Fibroblast of villous mesenchyme (primary cell): ENCODE measurements at places on chromosomes 13 and 19. TPM values are rescaled to one million over a fixed set of nuclear protein-coding genes. Genes with fewer than 3 reads are reported as not detected.
A peak's percentile ranks its signal among the peaks of the same experiment; 100 is the strongest.

GRCh38 chr19:57240311-57241090, at the start of gene ZNF805:
Gene ZNF805, plus strand, starts transcription at chr19:57240632. Its CDS starts 260 bp downstream, at chr19:57240892.
- peak; percentile 90 for DNase-seq

DNA sequence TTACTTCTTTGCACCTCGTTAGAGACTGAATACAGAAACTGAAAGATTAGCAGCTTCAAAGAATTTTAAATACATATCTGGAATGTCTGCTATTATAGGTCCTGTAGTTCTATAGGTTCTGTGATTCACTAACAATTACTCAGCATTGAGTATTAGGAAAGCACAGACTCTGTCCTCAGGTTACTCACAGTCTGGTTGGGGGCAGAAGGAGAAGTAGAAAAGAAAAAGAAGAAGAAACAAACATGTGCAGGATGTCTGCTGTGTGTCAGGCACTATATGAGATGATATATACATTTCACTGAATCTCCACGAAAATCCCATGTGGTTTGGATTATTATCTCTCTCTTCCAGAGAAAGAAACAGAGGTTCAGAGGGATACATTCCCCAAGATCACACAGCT, 40.1 kb downstream of the SERTM1 start:
- DNase-seq: no peak

DNA sequence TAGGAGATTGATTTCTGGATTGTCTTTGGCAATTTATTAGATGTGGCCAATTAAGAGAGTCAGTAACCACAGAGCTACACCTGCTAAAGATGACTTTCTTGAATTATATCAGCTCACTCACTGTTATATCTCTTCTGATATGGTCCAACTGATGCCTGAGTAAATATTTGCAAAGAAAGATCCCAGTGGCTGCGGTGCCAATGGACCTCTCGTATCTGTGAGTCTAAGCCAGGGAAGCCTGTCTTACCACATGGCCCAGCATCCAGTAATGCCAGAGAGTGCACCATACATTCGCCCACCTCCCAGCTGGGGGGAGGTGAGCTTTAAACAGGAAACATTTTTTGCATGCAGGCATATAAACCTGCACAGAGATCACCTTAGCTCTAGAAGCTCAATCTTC, 82.7 kb upstream of the SLC15A1 start:
- DNase-seq: no peak

- no peak for DNase-seq
These were observed 28.0 kb downstream of the CHST8 start for GRCh38 chr19:33649627-33650305.

DNA sequence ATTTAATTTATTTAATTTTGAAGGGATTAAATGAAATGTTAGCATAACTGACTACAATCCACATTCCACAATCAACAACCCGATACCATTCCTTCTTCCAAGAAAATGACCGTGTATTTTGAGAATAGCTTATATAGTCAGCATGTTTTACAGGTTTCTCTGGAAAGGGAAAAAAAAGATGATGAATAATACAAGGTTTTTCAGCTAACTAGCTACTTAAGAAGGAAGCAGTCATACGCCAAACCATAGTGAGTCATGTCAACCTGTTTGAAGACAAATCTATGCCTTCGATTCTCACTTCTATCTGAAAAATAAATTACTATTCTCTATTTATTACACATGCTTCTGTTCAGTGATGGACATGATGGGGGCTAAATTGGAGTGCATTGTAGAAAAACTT, 258.6 kb downstream of the EFNB2 start:
- DNase-seq: no peak

DNA sequence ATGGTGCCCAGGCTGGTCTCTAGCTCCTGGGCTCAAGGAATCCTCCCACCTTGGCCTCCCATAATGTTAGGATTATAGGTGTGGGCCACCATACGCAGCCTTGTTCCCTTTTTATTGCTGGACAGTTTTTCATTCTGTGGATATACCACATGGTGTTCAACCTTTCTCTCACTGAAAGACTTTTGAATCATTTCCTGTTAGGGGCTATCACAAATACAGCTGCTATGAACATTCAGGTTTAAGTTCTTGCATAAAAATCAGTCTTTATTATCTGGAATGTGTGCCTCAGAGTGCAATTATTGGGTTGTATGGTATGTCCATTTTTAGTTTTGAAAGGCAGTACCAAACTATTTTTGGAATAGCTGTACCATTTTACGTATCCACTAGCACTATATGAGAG, 647.2 kb downstream of the LIG4 start:
- no peak for DNase-seq

DNA sequence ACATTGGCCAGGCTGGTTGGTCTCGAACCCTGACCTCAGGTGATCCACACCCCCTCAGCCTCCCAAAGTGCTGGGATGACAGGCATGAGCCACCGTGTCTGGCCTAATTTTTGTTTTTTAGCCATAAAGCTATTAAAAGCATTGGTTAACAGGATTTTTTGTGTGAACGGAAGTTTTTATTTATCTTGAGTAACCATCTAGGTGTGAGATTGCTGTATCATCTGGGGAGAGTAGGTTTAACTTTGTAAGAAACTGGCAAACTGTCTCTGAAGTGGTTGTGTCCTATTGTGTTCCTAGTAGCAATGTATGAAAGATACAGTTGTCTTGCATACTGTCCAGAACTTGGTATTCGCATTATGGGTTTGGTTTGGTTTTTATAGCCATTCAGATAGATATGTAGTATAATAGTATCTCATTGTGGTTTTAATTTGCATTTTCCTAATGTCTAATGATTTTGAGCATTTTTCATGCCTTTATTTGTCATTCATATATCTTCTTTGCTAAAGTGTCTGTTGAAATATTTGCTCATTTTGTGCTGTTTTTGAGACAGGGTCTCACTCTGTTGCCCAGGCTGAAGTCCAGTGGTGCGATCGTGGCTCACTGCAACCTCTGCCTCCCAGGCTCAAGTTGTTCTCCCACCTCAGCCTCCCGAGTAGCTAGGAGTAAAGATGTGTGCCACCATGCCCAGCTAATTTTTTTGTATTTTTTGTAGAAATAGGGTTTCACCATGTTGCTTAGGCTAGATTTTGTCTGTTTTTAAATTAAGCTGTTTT, 13.5 kb upstream of the PLEKHF1 start:
- DNase-seq: no peak

DNA sequence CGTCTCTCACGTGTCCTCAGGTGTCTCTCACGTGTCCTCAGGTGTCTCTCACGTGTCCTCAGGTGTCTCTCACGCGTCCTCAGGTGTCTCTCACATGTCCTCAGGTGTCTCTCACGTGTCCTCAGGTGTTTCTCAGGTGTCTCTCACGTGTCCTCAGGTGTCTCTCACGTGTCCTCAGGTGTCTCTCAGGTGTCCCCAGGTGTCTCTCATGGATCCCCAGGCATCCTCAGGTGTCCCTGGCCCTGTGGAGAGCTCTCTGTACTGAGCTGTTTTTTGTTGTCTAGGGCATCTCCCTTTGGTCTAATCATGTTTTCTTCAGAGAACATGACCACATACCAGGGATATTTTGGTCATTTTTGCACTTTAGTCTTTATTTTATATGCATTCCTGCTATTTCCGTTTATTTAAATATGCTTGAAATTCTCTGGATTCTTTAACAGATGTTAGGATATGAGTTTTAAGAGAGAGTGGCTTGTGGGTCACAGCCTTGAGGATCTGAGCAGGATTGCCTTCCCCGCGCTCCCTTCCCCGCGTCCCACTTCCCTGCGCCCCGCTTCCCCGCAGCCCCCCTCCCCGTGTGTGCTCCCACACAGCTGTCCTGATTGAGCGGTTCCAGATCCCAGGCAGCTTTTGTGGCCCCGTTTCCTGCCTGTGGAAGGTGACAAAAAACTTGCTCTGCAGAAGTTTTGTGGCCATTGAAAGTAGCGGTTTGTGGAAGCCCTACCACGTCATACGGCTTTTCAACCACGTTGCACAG, 31.9 kb downstream of the ATP4B start:
- DNase-seq: peak; percentile 85

DNA sequence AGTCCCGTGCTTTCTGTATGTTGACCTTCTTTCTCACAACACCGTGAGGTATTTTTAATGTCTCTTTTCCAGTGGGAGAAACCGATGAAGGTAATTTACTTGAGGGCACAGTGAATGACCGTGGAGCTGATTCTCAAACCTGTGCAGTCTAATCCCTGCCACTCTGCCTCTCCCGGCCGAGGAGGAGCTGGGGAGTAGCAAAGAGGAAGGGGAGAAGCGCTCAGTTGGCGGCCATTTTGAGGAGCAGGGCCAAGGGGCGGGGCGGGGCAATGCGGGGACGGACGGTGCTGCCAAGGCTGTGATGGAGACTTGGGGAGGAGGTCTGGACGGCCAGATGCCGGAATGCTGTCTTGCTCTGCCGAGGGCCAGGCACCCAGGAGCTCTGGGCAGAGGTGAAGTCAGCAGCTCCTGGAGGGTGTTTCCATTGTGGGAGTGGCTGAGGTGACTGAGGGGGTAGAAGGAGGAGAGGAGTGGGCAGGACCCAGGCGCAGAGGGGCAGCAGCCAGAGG, 12.4 kb upstream of the RANBP3 start:
- DNase-seq: no peak

- peak; percentile 84 for DNase-seq
These were observed 58.3 kb downstream of the GPALPP1 start for GRCh38 chr13:45047394-45048310.

GRCh38 chr19:47305309-47305751, 4.3 kb upstream of the C5AR1 start:
- DNase-seq: peak; percentile 95

GRCh38 chr19:7509625-7510024, 6.3 kb upstream of the ZNF358 start:
- no peak for DNase-seq

DNA sequence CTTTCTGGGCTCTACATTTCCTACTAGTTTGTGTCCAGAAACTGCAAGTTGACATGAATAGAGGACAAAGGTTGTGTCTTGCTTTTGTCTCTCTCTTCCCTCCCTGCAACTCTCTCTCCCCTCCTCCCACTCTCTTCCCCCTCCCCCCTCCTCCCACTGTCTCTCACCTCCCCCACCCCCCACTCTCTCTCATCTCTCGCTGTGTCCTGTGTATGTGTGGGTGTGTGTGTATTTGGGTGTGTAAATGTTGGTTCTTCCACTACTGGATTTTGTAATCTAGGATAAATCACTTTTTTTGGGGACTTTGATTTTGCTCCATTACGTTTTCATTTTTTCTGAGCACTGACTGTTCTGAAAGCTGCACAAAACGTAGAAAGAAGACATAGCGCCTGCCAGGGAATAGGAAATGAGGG, 48.4 kb downstream of the AKAP11 start:
- DNase-seq: no peak

DNA sequence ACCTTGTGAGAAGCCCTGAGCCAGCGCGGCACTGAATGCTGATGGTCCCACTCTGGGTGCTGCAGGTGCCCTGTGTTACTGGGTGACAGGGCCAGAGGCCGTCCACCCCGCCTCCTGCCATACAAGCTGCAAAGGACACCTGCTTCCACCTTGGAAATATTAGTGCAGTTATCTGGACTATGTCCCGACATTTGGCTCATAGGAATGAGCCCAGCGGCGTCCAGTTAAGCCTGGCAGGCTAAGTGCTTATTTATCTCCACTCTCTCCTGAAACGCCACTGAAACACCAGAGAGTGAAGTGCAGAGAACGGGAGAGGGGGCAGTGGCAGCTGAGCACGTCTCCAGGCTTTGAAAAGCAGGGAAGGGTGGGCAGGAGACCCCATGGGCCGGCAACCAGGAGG, 145.8 kb downstream of the KDM4B start:
- no peak for DNase-seq

- DNase-seq: peak; percentile 64
These were observed 4.9 kb upstream of the BRD4 start for GRCh38 chr19:15337202-15337601.

- DNase-seq: peak; percentile 89
These were observed 23.3 kb upstream of the POSTN start for GRCh38 chr13:37621811-37622361.

- no peak for DNase-seq
These were observed 208.5 kb downstream of the TSHZ3 start for GRCh38 chr19:31140717-31141116.

DNA sequence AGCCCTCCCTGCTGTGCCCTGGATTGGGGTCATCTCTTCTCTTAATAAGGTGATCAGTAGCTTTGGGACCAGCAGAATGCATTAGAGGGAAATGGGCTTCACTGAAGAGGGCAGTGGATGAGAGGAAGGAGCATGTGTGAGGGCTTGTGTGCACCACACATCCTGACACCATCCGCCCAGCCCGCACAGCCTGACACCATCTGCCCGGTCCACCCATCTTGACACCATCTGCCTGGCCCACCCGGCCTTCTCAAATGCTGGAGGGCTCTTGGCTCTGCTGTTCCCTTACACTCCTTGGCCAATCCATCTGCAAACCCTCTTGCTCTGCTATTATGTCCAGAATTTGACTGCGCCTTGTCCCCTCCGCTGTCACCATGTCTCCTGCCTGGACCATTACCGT, 41.8 kb downstream of the BICRA start:
- DNase-seq: no peak

DNA sequence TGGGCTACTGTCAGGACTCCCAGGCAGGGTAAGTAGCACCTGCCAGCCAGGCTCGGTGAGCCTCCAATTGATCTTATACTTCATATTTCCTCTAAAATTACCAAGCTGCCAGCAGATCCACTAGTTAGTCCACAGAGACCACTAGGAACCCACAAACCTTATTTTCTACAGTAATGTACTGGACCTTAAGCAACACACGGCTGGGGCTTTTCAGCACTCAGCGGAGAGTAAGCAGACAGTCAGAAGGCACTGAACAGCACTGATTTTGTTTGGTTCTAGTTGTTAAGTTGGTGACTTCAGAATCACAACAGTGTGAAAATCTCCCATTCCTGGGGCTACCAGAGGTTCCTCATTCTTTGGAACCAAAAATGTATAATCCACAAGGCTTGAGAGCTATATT, 56.1 kb downstream of the MRPL57 start:
- DNase-seq: peak; percentile 28

Gene MBD3L2
- not detected in 2 replicates for total RNA-seq

Gene POU4F1
- under 0.01 TPM in 1 of 2 replicates, not detected in the other for total RNA-seq

Gene HNRNPA1L2
- 3.0 and 3.9 TPM in 2 replicates for total RNA-seq

Gene SIGLEC7
- not detected in 2 replicates for total RNA-seq

Gene ZNF331
- 9.0 and 13.4 TPM in 2 replicates for total RNA-seq

Gene ZNF709
- 1.9 and 3.0 TPM in 2 replicates for total RNA-seq
